ENCODE measurements at places on chromosomes 16 and 17.

DNA sequence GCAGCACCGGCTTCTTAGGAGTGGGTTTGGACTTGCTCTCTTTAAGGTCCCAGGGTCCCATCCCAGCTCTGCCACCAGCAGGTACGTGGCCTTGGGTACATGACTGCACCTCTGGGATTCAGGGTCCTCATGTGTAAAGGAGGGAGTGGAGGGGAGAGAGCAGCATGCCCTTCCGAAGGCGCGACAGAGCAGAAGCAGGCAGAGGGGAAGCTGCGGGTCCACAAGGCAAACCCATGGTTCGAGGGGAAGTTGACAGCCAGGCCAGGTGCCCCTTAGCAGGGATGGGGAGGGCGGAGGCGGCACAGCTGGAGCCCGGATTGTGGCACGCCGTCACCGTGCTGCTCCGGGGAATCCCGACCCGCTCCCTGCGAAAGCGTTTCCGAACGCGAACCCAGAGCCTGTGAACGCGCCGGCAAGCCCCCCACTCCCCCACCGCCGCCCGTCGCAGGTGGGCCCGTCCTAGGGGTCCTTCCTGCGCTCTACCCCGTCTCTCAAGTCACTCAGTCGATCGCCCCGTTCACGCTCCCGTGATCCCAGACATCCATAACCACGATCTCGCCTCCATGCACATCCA is 4.1 kb upstream of the TBX2 start:
- no peak for DNase-seq

DNA sequence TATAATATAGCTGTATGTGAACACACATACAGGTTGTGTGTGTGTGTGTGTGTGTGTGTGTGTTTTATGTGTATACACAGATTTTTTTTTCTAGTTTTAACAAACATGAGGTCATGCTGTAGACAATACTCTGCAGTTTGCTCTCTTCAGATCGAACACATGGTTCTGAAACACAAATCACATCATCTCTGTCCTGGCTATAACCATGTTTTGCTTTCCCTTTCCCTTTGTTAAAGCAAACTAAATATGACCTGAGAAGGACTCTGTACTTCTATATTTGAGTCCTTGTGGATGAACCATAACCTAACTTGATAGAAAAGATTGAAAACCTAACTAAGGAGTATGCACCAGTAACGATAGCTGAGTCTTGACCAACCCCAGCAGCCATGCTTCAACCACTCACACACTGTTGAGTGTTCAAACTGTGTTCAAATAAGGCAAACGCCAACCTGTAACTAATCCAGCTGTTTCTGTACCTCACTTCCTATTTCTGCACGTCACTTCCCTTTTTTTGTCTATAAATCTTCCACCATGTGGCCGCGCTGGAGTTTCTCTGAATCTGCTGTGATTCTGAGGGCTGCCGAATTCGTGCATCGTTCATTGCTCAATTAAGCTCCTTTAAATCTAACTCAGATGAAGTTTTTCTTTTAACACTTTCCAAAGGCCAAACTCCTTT is 303.8 kb downstream of the HS3ST3B1 start:
- DNase-seq = no peak

GRCh38 chr17:53150101-53150698 is 672.5 kb upstream of the KIF2B start:
- DNase-seq = no peak

GRCh38 chr16:85524365-85524629 is 88.8 kb upstream of the GSE1 start:
- no peak for DNase-seq

DNA sequence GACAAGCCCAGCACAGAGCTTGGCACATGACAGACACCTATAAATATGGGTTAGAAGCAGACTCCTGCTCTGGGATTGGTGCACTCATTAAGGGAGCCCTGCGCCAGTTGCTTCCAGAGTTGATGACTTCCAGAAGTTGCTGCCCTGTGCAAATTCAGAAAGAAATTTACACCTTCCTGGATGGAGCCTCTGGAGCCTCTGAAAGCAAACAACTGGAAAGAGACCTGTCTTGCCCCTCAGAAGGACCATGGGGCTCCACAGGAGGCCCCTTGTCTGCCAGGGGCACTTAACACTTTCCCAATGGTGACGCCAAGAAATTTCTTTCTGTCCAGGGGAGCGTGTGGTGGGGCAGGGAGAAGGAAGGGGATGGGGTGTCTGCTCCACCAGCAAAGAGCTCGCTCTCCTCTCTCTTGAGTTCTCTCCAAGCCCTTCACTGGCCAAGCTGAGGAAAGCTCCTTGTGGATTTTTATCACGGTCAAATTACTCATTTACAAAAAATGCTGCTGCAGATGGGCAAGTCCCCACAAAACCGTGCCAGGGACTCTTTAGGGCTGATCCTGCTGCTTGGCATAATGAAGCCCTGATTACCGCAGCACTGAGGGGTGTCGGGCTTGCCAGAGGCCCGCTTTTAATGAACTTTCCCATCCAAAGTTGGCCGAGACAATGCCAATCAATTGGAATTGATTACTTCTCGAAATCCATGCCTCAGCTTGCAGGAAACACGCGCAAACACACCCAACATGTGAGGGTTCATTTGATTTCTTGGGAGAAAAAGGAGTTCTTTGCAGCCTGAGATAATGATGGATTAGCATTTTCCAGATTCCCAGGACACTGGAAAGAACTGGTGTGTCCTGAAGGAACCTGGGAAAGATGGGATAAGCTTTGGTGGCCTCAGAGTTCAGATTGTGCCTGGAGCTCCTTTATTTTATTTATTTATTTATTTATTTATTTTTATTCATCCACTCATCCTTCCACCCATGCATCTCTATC is 583.6 kb upstream of the CDH5 start:
- no peak for DNase-seq

DNA sequence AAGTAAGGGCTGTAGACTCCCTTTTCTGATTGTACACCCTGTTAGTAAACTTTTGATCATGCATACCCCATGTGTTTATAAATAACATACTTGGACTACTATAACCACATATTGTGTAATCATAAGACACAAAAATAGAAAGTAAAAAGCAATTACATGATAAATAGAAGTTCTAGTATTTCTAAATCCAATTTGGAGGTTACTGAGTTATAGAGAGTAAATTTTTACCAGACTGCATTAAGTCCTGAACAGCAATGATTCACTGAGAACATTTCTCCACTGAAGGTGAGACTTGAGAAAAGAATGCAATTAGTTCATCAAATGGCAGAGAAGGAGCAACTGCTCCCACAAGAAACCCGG is 7.7 kb upstream of the TBKBP1 start:
- no peak for DNase-seq

DNA sequence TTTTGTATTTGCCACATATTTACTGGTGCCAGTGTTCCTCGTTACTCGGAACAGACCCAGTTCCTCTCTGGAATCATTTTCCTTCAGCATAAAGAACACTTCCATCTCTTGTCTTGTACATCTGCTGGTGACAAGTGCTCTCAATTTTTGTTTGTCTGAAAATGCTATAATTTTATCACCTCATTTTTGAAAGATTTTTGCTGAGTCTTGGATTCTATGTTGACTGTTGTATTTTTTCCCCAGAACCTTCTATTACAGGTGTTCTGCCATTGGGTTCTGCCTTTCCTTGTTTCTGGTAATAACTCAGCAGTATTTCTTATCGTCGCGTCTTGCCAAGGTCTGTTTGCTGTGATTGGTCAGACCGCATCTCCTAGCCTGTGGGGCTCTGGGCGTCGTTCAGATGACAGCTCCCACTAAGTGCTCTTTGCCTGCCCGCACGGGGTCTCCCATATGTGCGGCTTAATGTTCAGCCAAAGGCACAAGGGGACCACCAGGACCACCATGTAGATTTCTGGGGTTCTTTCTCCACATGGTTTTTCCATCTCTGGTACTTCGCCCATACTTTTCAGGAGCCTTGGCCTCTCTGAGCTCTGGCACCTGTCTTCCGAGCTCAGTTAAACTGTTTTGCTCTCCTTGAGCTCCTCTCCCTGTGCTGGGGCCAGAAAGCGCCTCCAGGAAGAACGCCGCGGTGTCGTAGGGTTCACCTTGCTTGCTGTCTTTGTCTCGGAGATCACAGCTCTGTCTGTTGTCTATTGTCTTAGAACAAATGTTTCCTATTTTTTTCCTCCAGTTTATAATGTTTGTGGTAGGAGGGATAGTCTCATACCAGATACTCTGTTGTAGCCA is 80.0 kb downstream of the METRNL start:
- no peak for DNase-seq
